Cerebellar nuclear complex (tissue), 1 donor: ENCODE measurements at places on chromosomes 6 and 20.

- no peak for DNase-seq
Measured at GRCh38 chr6:64930681-64931080, 776.3 kb downstream of the EYS start.

- DNase-seq, result no peak
Measured at GRCh38 chr6:15171026-15171425, 74.8 kb upstream of the JARID2 start.

DNA sequence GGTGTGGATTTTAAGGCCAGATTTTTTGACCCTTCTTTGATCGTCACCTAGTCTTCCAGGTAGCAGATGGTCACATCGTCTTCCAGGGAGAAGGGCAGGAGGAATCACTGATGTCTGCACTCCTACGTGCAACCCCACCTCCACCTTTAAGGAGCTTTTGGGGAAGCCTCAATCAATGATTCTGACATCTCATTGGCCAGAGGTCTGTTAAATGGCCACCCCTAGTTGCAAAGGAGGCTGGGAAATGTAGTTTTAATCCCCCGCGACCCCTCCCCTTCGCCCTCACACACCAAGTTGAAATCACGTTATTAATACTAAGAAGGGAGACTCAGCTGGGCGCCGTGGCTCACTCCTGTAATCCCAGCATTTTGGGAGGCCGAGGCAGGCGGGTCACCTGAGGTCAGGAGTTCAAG is 151.4 kb downstream of the BCAS1 start:
- no peak for DNase-seq

DNA sequence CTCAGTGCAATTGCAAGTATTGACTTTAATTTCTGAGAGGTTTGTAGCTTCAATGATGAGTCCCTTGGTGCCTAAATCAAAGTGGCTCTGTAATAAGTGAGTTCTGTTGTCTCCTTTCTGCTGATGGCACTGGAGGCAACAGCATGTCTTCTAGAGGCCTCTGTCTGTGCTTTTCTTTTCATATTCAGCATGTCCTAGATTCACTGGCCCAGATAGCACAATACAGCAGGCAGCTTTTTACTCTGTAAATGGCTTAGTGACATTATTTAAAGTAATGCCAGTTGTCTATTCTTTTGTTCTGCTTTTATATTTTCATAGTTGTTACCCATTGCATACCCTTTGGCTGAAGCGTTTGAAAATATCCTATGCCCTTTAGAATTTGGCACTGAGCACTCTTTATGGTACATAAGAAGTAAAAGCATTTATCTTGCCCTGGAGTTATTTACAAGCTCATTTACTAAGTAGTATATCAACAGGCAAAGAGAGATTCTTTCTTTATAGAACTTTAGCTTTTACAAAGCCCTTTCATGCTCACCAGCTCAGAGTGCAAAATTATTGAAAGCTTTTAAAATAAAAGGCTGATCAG is 271.5 kb upstream of the KCNQ5 start:
- DNase-seq, result no peak

- no peak for DNase-seq
Measured at GRCh38 chr6:159252955-159253508, 83.8 kb downstream of the FNDC1 start.

DNA sequence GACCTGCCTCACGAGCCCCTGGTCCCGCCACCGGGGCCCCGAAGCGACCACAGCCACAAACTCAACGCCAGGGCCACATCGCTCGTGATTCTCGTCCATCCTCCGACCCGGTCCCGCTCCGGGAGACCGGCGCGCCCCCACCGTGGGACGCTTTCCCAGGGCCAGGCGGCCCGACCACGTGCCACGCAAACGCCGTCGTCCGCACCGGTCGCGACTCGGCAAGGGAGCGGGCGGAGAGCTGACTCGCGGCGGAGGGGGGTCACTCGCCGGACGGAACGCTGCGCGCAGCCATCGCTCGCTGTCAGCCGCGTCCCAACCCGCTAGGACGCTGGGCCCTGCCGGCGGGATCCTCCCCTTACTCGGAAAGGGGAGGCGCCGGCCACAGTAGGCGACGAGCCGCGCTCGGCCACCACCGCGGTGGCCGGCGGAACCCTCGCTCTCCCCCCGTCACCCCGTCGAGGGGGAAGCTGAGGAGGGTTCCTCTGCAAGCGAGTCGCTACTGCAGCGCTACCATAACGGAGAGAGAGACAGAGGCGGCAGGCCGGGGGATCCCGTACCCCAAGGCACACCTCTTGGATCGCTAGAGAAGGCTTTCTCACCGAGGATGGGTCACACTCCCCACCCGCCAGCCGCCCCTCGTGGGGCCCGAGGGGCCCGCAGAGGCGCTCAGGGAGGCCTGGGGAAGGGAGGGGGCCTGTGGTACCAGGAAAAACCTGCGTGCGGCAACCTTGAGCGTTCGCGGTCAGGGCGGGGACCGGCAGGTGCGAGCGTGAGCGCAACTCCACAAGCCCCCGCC is 511.8 kb upstream of the ZNF337 start:
- DNase-seq, result no peak
